ENCODE measurements at places on chromosomes 6 and 20.

GRCh38 chr20:61757678-61758563 is 307.8 kb downstream of the TAF4 start:
- no peak for DNase-seq

- no peak for DNase-seq
Measured at GRCh38 chr20:5675103-5676091, 74.8 kb upstream of the SHLD1 start.

DNA sequence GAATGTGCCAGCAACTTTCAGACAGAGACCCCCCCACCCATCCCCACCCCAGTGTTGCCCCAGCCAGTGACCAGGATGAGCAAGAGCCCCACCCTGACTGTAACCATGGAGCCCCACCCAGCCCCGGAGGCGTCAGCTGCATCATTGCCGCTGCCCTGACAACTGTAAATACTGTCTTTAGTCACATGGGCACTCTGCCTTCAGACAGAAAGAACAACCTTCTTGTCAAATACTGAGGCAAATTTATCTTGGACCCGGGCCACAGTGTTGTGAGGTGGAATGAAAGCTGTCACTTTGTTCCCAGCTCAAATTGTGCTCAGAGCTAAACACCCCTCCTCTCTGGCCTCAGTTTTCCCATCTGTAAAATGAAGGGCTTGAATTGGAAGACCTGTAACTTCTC is 23.7 kb downstream of the MOCS3 start:
- DNase-seq, result no peak

DNA sequence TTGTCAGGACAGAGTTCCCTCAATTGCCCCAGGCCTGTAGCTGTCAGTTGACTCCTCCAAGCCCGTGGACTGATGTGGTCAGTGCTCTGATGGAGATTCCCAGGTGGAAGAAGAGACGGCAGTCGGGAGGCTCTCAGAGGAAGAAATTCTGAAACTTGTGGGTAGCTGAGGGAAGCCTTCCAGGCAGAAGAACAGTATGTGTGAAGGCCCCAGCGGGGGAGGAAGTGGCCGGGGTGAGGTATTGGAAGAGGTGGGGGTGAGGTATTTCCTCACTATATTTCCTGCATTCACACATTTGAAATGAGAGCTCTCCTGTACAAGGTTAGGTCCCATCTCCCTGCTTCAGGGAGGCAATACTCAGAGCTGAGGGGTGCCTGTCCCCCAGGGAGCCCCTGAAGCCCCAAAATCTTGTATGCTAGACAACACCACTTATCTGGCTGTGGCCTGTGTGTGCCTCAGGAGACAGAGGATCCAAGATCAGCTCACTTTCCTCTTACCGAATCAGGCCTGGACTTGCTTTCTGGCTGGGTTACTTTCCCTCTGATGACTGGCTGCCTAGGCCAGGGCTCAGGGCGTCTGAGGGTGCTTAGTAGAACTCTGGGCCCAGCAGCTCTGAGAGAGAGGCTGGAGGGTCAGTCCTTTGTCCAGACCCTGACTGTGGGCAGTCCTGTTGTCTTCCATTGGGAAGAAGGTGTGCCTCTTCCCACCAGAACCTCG is 49.3 kb upstream of the MYL9 start:
- no peak for DNase-seq

DNA sequence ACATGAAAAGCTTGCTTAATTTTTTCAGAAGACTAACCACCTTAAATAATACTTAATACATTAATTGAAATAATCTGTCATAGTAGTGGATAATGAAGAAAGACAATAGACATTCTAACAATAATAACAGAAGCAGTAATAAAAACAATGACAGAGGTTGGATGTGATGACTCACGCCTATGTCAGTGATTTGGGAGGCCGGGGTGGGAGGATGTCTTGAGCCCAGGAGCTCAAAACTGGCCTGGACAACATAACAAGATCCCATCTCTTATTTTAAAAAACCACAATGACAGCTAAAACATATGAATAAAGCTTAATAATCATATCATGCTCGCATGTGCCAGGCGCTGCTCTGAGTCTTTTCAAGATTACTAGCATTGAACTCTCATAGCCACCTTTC is 105.5 kb downstream of the IPCEF1 start:
- DNase-seq, result no peak

DNA sequence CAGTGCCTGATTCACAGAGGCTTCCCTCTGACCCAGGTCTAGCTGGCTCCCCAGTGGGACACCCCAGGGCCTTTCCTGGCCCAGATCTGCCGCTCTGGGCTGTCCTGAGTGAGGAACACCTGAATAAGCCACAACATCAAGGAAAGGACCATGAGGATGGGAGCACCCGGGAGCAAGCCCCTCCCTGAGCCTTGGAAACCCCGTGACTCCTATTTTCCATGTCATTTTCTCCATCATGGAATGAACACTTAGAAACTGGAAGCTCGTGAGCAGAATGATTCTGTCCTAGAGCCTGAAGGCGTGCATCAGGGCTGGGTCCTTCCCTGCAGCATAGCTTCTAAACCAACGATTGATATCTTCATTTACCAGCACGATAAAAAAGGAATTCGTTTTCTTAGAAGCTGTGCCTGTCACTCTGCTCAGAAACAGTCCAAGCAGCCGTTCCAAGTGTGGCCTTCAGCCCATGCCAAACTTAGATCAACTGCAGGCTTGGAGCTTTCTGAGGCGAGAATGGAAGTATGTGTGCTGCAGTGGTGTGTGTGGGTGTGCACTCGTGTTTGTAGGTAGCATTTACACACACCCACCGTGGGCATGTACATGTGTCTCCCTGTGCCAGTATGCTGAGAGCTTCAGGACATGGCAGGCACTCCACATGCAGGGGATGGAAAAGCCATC is 83.2 kb upstream of the FOXC1 start:
- no peak for DNase-seq

DNA sequence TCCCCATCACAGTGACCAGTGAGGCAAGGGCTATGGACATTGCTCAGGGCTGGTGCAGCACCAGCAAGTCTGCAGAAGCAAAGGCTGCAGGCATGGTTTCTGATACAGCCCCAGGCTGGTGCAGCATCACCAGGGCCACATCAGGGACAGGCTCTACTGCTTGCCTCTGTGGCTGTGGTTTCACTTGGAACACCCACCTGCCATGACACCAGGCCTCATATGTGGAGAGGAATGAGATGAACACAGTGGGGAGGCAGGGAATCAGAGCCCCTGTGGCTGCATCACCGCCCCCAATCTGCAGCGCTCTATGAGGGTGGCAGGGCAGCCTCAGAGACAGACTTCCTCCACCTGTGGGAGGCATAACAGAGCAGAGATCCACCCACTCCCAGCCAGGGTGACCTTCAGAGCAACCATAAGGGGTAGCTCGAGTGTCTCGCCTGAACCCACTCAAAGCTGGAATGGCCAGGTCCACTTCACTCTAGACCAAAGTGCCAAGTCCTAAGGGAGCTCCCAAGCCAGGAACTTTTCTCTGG is 7.9 kb downstream of the RING1 start:
- no peak for DNase-seq

GRCh38 chr6:165725201-165725600 is 62.2 kb upstream of the PDE10A start:
- no peak for DNase-seq

Measured in T47D (cell line).